ENCODE measurements at places on chromosomes 7 and 10. TPM values are rescaled to one million over a fixed set of nuclear protein-coding genes. Genes with fewer than 3 reads are reported as not detected.

GRCh38 chr10:90481326-90481923 lies 376.4 kb downstream of the HTR7 start:
- DNase-seq = no peak
- H3K4me1 ChIP-seq = no peaks in the 10 kb centered on the region
- no peak overlapping the region for H3K27ac ChIP-seq
- no peaks in the 10 kb centered on the region for H3K27me3 ChIP-seq
- H3K4me3 ChIP-seq = no peak overlapping the region

DNA sequence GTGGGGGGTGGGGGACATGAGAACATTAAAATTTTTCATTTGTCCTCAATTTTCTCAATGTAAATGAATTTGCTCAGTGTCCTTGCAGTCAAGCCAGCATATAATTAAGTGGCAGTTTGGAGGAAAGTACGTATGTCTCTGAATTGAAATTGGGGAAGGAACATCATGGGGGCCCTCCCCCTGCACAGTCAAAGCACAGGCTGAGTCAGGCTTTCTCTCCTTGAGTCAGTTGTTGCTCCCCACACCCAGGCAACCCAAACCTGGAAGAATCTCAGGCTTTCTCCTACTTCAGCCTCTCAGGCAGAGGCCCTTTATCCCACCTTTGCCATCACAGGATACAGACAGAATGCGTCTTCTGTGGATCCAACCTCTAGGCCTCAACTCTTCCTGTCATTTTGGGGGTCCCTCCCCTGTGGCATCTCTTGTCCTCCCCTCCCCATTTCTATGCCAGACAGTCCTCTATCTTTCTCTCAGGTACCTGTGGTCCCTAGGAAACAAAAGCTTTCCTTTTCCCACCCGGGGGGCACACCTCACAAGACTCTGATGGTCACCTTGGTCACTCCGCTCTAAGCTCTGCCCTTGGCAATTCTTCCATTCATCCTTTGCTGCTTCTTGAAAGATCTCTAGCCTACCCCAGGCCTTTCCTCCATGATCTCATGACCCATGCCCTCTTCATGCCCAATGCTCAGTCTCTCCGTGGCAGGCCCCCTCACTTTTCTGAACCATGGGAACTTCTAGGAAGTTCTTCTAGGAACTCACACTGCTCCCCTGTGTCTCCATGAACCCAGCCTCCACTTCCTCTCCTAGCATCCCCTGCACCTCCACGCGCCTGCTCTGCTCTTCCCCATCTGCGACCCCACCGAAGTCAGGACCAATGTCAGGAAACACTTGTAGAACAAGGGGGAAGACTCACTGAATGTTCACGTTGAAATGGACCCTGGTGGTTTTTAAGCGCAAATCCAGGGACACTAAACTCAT lies 40.4 kb downstream of the CREB3L2 start:
- H3K4me1 ChIP-seq = peaks cover 28% of the 10 kb centered on the region
- H3K27ac ChIP-seq = peak overlapping the region; percentile 38
- H3K4me3 ChIP-seq = no peak overlapping the region

GRCh38 chr7:135177028-135177696 lies 6.7 kb upstream of the CYREN start:
- H3K27me3 ChIP-seq = no peaks in the 10 kb centered on the region
- peaks cover 26% of the 10 kb centered on the region for H3K36me3 ChIP-seq
- no peak overlapping the region for H3K4me3 ChIP-seq
- H3K4me1 ChIP-seq = peaks cover 3% of the 10 kb centered on the region

GRCh38 chr10:49613882-49614241 lies at the start of gene CHAT:
Gene CHAT (plus strand): TSS chr10:49614037. CDS start chr10:49614190, 153 bp downstream.
- peaks cover 9% of the 10 kb centered on the region for H3K4me1 ChIP-seq
- no peaks in the 10 kb centered on the region for H3K36me3 ChIP-seq
- no peak for DNase-seq
- no peak within 1 kb of the TSS for H3K27ac ChIP-seq
- peaks cover 65% of the 10 kb centered on the region for H3K27me3 ChIP-seq
- peak within 1 kb of the TSS; percentile 32 for H3K4me3 ChIP-seq

GRCh38 chr7:908159-908581 lies 31.8 kb downstream of the GET4 start:
- no peak overlapping the region for H3K4me3 ChIP-seq
- H3K27me3 ChIP-seq = no peaks in the 10 kb centered on the region
- no peak for DNase-seq
- peaks cover 3% of the 10 kb centered on the region for H3K36me3 ChIP-seq
- H3K27ac ChIP-seq = no peak overlapping the region

DNA sequence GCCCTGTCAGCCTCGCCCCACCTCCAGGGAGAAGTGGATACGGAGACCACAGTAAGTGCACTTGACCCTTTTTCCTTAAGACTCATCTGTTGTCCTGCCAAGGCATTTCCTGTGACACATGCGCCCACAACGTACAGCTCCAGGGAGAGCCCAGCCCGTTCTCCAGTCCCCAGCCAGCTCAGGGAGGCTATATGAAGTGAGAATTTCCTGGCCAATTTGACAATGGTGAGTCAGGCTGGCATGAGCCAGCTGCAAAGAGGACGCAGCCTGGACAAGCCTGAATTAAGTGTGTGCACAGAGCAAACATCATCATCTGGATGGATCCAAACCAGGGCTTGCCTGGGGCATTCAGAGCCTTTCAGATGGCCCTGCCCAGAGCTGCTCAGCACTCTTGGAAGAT lies 244.8 kb downstream of the KCNMA1 start:
- H3K36me3 ChIP-seq = no peaks in the 10 kb centered on the region
- DNase-seq = no peak
- no peaks in the 10 kb centered on the region for H3K4me1 ChIP-seq
- no peaks in the 10 kb centered on the region for H3K27me3 ChIP-seq

DNA sequence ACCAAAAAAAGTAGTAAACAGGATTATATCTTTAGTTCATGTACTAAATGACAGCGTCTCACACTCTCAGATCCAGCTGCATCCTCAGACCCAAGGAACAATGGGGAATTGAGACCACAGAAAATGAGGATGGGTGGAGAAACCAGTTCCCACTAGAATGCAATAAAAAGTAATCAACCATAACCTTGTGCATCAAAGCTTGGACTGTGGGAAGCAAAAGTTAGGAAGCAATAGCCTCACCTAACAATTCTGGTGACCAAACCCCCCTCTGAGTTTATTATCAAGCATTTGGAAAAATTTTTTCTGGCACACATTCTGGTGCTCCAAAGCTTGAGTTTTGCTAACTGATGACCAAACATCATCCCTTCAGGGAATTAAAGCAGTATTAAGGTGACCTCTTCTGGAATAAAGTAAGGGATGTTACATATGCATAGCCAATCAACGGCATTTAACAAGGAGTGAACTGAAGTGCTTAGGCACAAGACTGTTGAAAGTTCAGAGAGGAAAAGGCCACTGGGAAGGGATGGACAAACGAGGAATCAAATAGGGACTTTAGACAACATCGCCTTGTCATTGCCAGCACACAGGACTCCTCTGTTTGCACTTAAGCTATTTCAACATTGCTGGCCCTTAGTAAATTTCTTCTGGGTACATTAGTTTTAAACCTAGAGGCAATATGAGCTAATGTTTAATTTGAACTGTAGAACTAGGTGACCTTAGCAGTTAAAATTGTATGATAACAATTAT lies 1.2 kb upstream of the MAT1A start:
- H3K27me3 ChIP-seq = peaks cover 26% of the 10 kb centered on the region
- H3K4me3 ChIP-seq = no peak overlapping the region
- H3K4me1 ChIP-seq = no peaks in the 10 kb centered on the region

DNA sequence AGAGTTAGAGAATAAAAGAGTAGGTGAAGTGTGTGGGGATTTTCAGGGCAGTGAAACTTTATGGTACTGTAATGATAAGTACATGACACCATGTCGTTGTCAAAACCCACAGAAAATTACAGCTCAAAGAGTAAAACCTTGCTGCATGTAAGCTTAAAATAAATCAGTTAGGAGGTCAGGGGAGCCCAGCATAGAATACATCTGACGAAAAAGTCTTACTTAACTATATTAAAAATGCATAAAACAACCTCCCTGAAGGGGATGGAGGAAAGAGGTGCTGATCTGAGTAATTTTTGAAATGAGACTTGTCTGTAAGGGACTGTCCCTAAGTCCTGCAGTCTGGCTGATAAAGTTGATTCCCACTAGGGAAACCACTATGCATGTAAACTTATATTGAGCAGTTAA lies 49.8 kb upstream of the AKR1E2 start:
- peak overlapping the region; percentile 67 for H3K27ac ChIP-seq
- H3K27me3 ChIP-seq = peaks cover 24% of the 10 kb centered on the region
- H3K4me3 ChIP-seq = no peak overlapping the region
- H3K36me3 ChIP-seq = no peaks in the 10 kb centered on the region
- no peak for DNase-seq

DNA sequence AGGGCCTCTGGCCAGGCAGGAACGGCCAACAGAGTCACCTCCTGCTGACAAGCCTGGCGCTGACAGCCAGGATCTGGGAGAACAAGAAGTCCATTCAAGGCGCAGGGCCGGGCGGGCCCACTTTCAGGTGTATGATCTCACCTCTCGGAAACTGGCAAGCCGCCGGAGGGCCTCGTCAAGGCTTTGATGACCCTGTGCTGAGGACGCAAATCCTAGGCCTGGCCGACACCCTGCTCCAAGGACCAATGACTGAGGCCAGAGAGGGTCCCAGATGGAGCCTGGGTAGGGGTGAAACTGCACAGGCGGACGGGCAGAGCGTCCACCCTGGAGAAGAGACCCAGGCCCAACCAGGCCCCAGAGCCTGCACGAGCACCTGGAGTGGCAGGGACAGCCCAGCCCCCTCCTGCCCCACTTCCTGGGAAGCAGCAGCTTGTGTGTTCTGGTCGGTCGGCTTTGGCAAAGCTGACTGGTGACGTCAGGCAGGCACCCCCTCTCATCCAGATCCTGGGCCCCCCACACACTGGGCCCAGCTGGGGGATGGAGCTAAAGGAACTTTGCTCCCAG lies 30.6 kb downstream of the MYL10 start:
- no peak overlapping the region for H3K4me3 ChIP-seq
- H3K27ac ChIP-seq = no peak overlapping the region
- DNase-seq = no peak
- no peaks in the 10 kb centered on the region for H3K27me3 ChIP-seq

GRCh38 chr7:142263598-142264380 lies 5.9 kb upstream of the PRSS58 start:
- no peak overlapping the region for H3K4me3 ChIP-seq
- peaks cover 3% of the 10 kb centered on the region for H3K27me3 ChIP-seq
- H3K27ac ChIP-seq = no peak overlapping the region
- no peaks in the 10 kb centered on the region for H3K4me1 ChIP-seq

DNA sequence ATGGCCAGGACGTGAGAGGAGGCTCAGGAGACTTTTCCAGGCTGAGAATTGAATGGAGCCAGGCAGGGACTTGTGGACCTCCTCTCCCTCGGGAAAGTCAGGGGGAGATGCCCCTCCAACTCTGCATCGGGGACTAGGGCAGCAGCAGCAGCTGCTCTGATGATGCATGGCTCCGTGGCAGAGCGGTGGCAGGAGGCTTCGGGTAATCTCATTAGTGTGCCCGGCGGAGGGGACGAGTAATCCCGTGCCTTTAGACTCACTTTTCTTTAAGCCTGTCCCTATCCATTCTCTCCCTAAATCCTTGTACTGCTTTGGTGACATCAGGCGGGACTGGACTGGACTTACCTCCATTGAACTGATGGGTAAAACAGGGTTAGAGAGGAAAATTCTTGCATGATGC lies 75.1 kb downstream of the ZMIZ1 start:
- no peak for DNase-seq
- H3K27ac ChIP-seq = no peak overlapping the region
- H3K27me3 ChIP-seq = no peaks in the 10 kb centered on the region
- H3K4me3 ChIP-seq = no peak overlapping the region

DNA sequence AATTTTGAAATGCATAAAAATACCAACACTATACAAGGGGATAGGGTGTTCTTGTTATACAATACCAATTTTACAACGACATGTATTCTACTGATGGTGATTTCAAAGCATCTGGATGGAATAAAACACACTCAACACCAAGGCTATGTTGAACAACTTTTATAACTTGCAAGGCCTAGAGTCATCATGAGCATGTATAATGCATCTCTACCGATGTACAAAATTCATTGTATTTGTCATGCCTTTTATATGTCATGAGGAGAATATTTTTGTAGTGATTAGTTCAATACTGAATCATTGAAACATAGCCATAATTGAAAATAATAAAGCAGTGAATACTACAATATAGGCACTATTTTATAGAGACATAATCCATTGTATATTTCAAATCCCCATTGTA lies 160.2 kb downstream of the ETV1 start:
- H3K27me3 ChIP-seq = no peaks in the 10 kb centered on the region
- H3K4me1 ChIP-seq = no peaks in the 10 kb centered on the region
- no peak overlapping the region for H3K4me3 ChIP-seq
- H3K36me3 ChIP-seq = no peaks in the 10 kb centered on the region
- DNase-seq = no peak
- H3K27ac ChIP-seq = no peak overlapping the region

GRCh38 chr10:101485681-101486554 lies 102.1 kb downstream of the POLL start:
- H3K27ac ChIP-seq = no peak overlapping the region
- peaks cover 8% of the 10 kb centered on the region for H3K27me3 ChIP-seq
- no peak overlapping the region for H3K4me3 ChIP-seq
- no peak for DNase-seq

GRCh38 chr10:112844681-112845544 lies 105.1 kb upstream of the TCF7L2 start:
- no peak for DNase-seq
- no peak overlapping the region for H3K27ac ChIP-seq
- peaks cover 5% of the 10 kb centered on the region for H3K36me3 ChIP-seq

DNA sequence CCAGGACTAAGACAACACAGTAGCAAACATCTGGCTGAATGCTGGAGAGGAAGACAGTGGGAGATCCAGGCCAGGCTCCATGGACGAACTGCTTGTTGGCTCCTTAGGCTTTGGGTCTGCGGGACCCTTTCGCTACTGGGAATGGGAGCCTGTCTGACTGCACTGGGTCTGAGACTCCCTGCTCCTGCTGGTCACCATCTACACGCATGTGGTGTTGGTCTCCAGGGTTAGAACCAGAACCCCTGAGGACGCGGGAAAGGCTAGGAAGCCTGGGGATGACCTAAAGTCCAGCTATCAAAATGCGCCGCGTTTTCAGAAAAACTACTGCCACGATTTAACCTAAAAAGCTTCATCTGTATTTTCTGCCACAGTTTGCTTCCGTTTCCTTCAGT lies 817 bp upstream of the DNAJB6 start:
- peak overlapping the region; percentile 93 for H3K4me3 ChIP-seq
- peak overlapping the region; percentile 96 for H3K27ac ChIP-seq
- DNase-seq = no peak
- H3K27me3 ChIP-seq = peaks cover 14% of the 10 kb centered on the region
- peaks cover 25% of the 10 kb centered on the region for H3K4me1 ChIP-seq
- peaks cover 25% of the 10 kb centered on the region for H3K36me3 ChIP-seq

DNA sequence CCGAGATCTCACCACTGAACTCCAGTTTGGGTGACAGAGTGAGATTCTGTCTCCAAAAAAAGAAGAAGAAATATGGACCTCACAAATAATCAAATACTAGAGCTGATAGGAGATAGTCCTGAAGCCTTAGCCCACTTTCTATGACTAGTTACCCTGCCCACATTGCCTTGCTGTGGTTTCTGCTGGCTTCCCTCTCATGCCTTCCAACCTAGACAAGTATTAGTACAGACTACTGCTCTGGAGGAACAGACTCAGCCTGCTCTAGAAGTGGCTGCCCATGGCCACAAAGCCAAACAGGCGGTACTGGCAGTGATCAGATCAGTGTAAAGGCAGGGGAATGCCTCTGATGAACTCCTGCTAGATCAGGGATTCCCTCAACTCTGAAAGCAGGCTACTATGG lies 89.7 kb upstream of the PRKAR2B start:
- H3K4me1 ChIP-seq = no peaks in the 10 kb centered on the region
- H3K27me3 ChIP-seq = peaks cover 4% of the 10 kb centered on the region
- no peak overlapping the region for H3K27ac ChIP-seq
- no peak overlapping the region for H3K4me3 ChIP-seq

Gene FFAR4
- total RNA-seq = not detected

Gene PLEKHS1
- total RNA-seq = not detected

Gene AMPH
- total RNA-seq = 0.14 TPM

Gene GHRHR
- not detected for total RNA-seq

Gene OR2A5
- total RNA-seq = not detected

Measured in activated T-helper 2 cell treated with anti-CD3 and anti-CD28 coated beads, Interferon-gamma antibody, Interleukin-2, Interleukin-4, amounts not matched to agents 10 μg/mL and 5 μg/mL and 100 μg/mL, durations not matched to agents 14 hours and 24 hours and 36 hours (primary cell).